GM12864 (cell line): ENCODE measurements at places on chromosomes 11 and 22.
A peak's percentile ranks its signal among the peaks of the same experiment; 100 is the strongest.

GRCh38 chr22:26234296-26234695 is 65.0 kb downstream of the SEZ6L start:
- DNase-seq = no peak

GRCh38 chr11:118373263-118373662 is 13.9 kb downstream of the UBE4A start:
- DNase-seq = no peak

- DNase-seq = no peak
Measured at GRCh38 chr11:10941414-10941813, 83.6 kb upstream of the ZBED5 start.

GRCh38 chr11:63492441-63492840 is 1.5 kb upstream of the PLAAT5 start:
- DNase-seq = no peak

GRCh38 chr11:44171518-44171917 is 76.0 kb downstream of the EXT2 start:
- DNase-seq = no peak

GRCh38 chr22:39238966-39239505 is 5.7 kb downstream of the PDGFB start:
- no peak for DNase-seq

- DNase-seq = no peak
Measured at GRCh38 chr11:78499971-78500370, 74.7 kb downstream of the NARS2 start.

DNA sequence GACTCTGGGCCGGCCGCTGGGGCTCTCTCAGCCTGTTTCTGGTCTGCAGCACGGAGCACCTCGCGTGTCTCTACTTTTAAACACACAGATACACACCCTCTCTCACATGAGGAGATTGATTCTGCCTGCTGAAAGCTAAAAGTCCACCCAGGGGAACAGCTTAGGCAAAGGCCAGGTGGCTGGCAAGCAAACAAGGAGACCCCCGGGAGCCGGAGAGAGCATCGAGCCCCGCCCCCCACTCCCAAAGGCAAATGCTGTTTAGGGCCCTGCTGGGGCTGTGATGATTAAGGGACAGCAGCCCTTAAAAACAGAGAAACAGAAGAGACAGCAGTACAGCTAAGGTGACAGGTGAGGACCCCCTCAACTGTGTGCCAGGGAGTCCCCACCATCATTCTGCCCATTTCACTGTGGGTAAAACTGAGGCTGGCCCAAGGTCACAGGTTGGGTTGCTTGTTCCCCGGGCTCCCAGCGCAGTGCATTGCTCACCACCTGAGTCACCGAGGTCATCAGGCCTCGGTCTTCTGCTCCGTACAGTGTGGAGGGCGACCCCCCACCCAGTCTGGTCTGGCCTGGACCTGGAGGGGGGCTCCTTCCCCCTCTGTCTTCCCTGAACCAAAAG is 6.8 kb downstream of the CABP7 start:
- DNase-seq = no peak

- DNase-seq = no peak
Measured at GRCh38 chr11:125079151-125079877, 16.2 kb downstream of the SLC37A2 start.

- peak; percentile 79 for DNase-seq
Measured at GRCh38 chr22:37244922-37245722, 1.1 kb upstream of the RAC2 start.

GRCh38 chr11:110908401-110909105 is 196.3 kb upstream of the ARHGAP20 start:
- no peak for DNase-seq

DNA sequence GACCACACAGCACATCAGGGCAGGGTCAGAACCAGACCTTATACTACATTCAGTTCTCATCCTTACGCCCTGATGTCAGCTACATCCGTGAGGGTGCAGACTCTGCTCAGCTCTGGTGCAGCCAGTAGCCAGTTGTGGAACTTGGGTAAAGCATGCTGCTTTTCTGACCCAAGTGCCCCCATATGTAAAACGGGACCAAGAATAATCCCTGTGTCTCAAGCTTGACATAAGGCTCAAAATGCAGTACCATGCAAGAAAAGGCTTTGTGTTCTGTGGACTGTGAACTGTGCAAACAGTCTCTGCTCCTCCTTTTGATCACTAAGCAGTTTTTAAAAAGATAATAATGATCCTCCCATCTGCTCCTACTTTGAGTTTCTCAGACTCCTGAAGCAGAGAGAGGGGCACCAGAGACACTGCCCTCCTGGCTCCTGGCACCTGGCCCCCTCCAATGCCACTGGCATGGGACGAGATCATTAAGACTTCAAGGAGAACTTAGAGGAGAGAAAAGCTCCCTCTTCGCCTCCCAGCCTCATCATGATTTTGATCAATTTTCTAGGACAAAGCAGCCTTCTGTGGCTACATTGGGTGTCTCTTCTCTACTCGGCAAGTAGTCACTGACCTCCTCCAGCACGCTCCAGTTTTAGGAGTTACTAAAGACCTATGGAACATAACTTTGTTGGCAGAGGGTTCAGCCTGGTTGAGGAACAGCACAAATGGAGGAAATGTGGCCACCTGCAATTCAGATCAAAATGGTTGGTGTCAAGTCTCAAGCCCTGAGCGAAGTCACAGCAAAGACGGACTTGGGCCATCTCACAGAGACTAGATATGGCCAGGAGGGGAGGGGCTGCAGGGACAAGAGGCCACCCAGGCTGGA is 23.9 kb downstream of the IL10RA start:
- no peak for DNase-seq

GRCh38 chr22:47394504-47395440 is 632.3 kb downstream of the TBC1D22A start:
- no peak for DNase-seq

DNA sequence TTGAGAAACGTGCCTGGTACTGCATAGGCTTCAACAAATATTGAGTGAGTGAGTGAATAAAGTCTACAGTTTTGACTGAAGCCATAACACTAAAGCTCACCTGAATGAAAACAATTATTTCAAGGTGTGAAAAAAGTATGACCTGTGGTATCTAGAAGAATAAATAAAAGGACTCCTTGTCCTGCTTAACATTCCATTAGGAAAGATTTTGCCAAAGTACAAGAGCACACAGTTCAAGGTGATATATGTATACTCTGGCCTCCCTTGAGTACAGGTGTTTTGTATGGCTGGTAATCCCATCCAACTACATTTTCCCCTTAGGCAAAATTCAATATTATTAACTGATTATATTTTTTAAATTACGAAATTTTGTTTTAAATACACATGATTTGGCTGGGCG is 1.8 kb upstream of the CREBZF start:
- no peak for DNase-seq

- DNase-seq = no peak
Measured at GRCh38 chr22:27513021-27513420, 288.5 kb downstream of the MN1 start.

GRCh38 chr11:111935317-111936039 is 1.7 kb upstream of the DIXDC1 start:
- DNase-seq = no peak

DNA sequence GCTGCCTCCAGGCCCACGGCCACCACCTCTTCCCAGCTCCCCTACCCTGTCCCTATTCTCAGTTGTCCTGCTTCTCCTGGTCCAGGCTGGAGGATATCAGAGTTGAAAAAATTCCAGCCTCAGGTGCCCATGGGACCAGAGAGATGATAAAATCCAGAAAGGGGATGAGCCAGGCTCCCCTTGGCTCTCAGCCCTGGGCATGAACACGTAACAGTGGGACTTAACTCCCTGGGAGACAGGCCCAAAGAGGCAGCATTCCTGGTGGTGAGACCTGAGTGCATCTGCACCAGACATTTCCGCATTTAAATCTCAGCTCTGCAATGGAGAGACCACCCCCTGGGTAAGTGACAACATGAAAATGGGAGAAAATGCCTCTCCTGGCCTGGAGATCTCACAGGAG is 10.4 kb upstream of the SLC39A13 start:
- DNase-seq = no peak

- DNase-seq = no peak
Measured at GRCh38 chr11:130775306-130776060, 140.8 kb downstream of the SNX19 start.

DNA sequence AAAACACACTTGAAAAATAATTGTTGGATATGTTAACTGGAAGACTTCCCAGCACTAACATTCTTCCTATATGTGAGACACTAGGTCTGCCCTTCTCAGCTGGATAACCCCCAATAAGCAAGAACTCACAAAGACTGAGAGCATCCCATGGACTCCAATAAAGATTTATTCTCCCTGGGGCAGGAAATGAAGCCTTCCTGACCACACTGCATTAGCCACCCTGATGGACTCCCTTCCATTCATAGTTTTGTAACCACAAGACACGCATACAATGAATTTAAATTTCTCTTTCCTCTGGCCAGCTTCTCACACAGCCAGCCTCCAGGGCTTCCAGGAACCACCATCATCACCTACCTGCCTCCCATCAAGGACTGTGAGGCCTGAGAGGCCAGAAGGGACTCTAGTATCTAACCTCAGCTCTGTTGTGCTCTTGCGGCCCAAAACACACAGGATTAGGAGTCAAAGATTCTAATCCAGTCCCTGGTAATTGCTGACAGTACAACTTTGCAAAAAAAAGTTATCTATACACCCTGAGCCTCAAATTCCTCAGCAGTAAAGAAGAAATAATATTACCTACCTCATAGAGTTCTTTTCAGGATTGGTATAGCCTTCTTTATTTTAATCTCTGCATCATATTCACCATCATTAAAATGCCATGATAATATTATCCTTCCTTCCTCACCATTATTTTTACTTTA is 45.6 kb upstream of the GDPD4 start:
- no peak for DNase-seq

- DNase-seq = no peak
Measured at GRCh38 chr22:19473578-19473977, 5.4 kb downstream of the UFD1 start.

DNA sequence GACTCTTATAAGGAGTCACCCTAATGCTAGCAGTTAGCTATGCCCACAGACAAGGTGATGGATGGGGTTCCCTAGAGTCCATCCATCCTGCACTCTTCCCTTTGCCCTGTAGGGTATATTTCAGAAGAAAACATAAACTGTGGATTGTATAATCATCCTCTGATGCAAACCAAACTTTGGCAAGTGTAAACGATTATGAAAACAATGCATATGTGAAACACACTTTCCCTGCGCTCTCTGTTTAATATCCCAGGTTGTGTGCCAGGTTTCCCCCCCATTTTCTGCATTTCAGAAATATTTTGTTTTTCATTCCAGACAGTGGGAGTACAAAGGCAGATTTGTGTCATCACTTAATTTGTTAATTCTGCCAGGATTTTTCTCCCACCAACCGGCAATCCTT is 110.0 kb downstream of the LDLRAD3 start:
- DNase-seq = no peak
